ENCODE measurements at places on chromosomes 13 and 19.

DNA sequence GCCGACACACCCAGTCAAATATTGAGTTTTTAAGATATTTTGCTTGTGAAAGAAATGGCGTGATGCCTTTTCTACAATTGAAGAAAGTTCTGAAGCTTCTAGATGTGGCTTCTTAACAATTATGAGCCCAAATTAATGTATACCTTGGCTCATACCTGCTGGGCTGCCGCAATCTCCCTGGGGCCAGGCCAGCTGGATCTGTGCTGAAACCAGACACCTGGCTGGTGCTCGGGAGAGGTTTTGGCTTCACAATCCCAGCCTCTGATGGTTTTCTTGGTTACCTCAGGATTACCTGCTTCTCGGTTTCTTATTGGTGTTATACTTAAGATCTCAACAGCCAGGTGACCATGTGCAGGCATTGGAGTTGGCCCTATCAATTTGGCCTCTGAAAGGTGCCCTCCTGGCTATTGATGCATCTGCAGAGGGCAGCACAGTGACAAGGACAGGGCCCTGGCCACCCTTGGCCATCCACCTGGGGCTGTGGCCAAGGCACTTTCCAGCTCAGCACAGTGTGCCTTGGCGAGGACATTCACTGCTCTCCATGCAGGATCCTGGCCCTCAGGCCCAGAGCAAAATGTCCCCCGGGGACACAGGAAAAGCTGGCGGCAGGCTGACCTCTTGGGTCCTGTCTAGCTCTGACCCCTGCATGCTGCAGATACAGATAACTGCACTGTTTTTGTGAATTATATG, 305.0 kb downstream of the ZNF536 start:
- no peak for DNase-seq

DNA sequence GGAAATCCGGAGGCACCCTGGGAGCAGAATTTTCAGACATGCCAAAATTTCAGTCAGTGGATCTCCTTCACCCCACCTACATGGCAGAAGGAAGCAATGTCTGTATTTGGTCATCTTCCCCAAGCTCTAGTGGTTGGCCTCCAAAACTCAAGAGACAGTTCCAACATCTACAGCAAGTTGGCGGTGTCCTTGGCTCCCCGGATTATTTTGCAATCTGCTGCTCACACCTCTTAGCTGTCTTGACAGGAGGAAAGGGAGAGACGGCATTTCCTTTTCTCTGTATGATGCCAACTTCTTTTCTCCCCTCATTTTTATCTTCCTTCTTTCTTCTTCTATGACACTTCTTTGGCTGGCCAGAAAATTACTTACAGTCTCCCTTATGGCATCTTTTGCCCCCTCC, 159.9 kb downstream of the SUCLA2 start:
- no peak for DNase-seq

DNA sequence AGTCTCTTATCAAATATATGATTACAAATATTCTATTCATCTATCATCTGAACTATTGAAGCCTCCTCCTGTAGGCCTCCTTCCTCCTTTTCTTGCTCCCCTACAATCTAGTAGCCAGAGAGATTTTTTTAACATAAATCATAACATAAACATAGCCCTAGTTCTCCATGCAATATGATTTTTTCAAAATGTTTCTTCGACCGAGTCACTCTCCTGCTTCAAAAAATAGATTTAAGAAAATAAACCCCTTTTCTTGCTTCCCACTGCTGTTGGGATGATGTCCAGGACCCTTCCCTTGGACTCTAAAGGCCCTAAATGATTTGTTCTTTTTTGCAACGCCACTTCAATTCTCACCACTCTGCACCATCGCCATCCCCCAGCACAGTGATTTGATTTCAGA, 319.7 kb upstream of the TSHZ3 start:
- no peak for DNase-seq

- no peak for DNase-seq
These were observed 6.3 kb downstream of the DPP9 start for GRCh38 chr19:4717191-4717965.

GRCh38 chr13:110008816-110009215, 222.4 kb upstream of the IRS2 start:
- no peak for DNase-seq

All from activated naive CD4-positive, alpha-beta T cell treated with Interleukin-2 at 50 U/mL for 16 hours (primary cell).